CD8-positive, alpha-beta T cell (primary cell): ENCODE measurements at places on chromosomes 13 and 19.

DNA sequence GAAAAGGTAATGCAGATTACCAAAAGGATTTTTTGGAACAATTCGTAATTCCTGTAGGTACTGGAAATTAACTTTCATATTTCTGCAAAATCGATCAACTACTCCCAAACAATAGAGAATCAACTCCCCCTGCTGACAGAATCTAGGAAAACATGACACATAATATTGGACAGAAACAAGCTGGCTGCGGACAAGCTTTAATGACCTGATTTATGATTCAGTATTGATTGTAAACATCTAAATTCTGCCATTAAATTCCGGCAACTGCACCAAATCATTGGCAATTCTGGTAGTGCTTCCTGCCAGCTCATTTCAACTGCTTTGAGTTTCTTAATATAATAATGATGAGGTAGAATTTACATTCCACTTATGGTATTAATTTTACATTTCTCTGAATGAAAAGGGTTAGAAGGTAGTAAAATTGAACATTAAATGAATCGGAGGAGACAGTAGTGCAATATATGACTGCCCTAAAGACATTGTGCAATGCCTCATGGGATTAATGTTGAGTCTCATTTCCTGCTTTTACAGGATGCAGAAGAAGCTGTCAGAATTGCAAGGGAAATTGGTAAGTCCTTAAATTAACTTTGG lies 146.5 kb downstream of the PCCA start:
- DNase-seq: no peak

DNA sequence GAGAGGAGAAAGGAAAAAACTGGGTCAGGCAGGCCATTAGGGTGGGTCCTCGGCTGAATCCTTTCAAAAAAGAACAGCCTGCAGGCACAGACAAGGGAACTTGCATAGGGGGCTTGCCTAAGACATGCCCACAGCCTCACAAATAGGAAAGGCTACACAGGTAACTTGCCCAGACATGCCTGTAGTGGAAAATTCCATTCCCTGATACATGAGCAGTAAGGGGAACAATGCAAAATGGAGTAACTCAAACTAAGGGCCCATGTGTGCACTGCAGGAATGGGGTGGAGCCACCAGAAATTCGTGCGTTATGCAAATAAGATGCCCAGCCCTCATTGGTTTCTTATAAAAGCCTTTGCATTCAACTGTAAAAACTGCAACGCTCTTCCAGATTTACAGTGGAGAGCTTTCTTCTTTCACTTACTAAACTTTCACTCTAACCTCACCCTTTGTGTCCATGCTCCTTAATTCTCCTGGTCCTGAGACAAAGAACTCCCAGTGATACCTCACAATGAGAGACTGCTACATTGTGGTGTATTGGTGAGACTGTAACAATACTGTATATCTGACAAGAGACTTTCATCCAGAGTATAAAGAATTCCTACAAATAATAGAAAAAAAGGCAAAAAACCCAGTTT lies 59.5 kb upstream of the SLITRK1 start:
- DNase-seq: no peak

GRCh38 chr13:53342623-53343360 lies 314.2 kb downstream of the OLFM4 start:
- no peak for DNase-seq

DNA sequence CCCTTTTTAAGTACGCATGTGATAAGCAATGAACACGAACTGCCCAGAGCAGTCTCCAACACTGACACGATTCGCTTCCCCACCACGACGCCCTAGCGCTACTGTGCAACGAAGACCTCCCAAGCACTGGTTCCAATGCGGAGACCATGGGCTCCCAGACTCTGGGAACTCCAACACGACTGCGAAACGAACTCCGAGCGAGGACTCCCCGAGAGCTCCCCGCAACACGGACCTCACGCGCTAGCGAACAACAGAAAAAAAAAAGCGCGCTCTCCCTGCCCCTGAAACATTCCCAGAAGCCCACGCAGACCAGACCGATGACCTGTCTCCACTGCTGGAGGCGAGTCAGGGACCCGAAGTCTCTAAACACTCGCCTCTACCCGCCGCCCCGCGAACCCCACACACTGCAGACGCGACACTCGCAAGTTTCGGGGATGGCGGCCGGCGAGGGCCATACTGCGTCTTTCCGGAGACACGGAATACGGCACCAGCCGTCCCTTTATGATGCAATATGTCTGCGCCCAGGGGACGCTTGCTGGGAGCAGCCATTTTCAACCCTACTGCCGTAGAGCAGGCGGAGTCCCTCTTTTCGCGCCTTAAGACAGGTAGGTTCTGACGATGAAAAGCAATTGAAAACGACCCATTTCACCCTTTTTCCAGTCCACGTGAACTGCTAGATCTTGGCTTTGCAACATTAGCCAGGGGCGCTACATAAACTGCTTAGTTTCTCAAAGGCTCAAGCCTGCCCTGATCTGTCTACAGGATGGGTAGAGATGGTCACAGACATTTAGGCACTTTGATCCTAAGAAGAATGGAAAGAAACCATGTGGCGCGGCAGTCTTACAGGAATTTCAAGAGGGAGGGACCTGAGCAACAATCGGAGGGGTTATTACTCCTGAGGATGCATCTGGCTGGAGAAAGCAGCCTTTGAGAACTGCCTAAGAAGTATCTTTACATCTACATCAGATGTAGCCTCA lies at the start of gene ZNF577:
Gene ZNF577, minus strand, starts transcription at position 430 of the 977 bp plus-strand sequence. CDS start 7,569 bp downstream, outside the sequence.
- DNase-seq: peak; percentile 68

DNA sequence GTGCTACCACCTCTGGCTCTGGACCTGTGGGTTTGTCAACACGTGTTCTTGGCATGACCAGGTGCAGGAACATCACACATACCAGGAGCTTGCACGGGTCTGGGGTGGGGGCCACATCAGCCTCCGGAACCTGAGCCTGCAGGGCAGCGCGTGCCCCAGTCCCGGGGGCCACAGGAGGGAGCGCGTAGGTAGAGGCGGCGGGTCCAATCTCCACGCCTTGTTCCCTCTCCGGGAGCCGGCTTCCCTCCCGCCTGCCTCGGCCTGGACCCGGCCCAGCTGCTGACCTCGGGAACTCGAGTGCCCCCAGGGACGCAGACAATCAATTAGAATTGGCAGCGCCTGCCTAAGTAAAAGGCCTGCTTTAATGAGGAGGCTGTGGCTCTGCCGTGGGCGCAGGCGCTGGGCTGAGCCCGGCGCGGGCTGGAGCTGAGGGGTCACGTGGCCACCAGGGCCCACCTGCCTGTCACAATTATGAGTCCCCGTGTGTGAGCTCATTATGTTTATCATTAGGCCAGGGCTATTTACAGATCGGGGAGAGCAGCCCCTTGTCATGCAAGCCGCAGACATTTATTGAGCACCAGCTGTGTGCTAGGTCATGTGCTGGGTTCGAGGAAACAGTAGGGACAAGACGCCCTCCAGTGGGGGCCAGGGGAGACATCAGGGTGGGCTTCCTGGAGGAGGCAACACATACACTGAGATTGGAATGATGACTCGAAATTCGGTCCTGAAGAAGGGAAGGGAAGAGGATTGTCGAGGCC lies 32.2 kb upstream of the TNFAIP8L1 start:
- DNase-seq: no peak

GRCh38 chr19:48044561-48044960 lies 682 bp upstream of the CABP5 start:
- no peak for DNase-seq

DNA sequence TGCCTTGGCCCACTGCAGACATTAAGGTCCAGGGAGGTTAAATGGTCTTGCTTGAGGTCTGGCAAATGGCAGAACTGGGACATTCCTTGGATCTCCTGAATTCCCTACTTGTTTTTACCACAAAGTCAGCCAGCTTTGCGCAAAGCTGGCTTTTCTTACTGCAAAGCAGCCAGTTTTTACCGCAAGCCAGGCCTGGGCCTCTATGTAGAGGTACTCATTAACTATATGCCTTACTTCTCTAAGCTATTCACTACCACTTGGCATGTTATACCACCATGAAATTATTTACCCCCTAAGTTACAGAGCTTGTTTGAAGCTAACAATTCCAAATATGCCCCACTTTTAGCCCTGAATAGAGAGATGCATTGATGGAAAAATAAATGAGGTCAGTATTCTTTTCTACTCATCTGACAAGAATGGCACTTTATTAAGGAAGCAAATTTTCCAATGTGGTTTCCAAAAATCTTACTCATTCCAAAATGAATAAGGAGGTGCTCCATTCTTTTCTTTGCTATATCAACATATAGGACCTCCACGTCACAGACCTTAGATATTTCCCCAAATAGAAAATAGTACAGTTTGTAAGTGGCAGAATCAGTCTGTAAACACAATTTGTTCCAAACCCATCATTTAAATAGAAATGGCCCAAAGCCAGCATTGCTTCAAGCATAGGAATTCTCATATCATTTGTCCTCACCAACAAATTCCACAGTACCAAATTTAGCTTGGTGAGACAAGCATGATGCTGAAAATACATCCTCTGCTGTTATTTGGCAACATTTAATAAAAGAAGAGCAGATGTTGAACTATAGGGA lies 143.9 kb upstream of the TSC22D1 start:
- DNase-seq: no peak

GRCh38 chr13:21476893-21477472 lies 17.9 kb upstream of the ZDHHC20 start:
- DNase-seq: peak; percentile 83

- no peak for DNase-seq
Measured at GRCh38 chr13:79373916-79374315, 32.1 kb downstream of the RBM26 start.

DNA sequence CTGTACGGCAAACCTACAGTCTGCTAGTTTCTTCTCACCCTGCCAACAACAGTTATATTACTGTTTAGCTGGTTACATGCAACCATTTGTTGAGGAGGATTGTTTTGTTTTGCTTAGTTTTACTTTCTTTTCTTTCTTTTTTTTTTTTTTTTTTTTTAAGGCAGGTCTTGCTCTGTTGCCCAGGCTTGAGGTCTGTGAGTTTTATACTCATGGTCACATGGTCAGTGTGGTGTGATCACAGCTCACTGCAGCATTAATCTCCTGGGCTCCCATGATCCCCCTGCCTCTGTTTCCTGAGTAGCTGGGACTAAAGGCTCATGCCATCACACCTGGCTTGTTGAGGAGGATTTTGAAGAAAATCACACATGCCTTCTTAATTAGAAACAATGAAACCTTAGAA lies 505.6 kb downstream of the GPC5 start:
- no peak for DNase-seq

DNA sequence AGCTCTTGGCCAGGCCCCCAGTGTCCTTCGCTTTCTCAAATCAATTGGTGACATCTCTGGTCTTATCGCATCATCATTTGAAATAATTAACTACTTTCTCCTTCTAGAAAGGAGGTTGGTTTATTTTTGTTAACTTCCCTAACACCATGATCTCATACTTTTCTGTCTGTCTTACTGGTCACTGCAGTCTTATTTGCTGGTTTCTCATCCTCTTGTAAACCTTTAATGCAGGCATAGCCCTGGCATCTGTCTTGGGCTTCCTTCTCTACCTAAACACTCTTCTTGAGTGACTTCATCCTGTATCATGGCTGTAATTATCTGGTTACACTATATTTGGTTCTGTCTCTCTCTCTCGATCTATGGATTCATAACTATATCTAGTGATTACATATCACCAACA lies 152.8 kb downstream of the CYSLTR2 start:
- no peak for DNase-seq

- no peak for DNase-seq
Measured at GRCh38 chr13:39955560-39955959, 300.1 kb downstream of the COG6 start.

- DNase-seq: no peak
Measured at GRCh38 chr13:66859078-66859477, 371.1 kb downstream of the PCDH9 start.

DNA sequence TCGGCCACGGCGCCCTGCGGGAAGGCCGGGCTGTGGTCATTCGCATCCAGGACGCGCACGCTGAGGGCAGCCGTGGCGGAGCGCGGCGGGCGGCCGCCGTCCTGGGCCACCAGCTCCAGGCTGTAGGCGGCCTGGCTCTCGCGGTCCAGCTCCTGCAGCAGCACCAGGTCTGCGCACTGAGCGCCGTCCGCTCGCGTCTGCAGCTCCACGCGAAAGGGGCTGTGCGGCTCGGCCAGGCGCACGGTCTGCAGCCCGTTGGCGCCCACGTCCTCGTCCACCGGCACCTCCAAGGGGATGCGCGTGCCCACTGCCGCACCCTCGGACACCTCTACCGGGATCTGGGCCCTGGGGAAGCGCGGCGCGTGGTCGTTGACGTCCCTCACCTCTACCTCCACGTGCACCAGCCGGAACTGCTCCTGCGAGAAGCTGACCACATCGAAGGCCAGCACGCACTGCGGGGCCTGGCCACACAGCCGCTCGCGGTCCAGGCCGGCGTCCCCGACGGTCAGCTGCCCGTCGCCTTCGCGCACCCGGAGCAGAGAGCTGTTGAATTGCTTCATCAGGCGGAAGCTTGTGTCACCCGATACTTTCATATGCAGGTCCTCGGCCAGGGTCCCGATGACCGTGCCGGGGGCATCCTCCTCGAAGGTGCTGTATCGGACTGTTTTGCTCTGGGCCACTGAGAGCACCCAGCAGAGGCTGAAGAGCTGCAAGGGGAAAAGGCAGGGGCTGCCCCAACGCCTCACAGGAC lies 583 bp downstream of the PCDH8 start:
- no peak for DNase-seq

DNA sequence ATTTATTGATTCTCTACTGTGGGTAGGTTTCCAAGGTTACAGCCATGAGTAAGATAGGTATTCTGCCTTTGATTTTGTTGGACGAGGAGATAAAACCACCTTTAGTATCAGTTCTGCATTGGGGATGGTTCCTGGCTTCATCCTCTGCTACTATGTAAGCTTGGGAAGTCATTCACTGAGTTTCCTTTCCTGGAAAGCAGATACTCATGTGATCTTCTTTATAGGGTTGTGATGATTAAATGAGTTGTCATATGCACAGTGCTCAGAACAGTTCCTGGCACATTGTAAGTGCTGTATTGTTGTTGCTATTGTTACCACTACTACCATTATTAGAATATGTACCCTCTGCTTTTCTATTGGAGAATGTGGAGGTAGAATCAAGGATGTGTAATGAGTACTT lies 13.1 kb upstream of the WTIP start:
- DNase-seq: no peak

- no peak for DNase-seq
Measured at GRCh38 chr19:29842471-29843179, 30.8 kb downstream of the CCNE1 start.

- DNase-seq: peak; percentile 5
Measured at GRCh38 chr13:28494504-28494777, 487 bp downstream of the FLT1 start.

DNA sequence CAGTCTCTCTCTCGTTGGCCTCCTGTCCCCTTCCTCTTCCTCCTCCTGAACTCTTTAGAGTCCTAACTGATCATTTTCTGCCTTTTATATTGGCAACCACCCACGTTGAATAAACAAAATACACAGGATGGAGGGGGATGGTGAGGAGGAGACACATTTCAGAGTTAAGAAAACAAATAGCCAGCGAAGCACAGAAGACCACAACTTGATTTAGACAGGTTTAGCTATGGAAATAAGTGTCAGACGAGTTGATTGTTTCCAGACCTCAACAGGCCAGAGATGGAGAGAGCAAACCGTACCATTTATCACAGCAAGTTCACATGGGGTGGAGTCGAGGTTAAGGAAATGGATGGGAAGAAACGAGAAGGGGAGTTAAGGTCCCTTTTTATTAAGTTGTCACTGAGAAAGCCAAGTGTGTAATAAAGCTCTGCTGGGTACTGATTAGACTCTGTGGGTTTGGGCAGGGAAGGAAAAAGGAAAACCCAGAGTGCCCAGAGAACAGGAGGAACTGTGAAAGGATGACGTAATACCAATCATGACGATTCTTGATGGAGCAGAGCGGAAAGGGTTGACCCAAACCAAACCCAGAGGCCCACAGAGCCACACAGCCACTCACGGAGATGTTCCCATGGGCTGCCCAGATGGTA lies 11.1 kb upstream of the SERP2 start:
- DNase-seq: no peak
